GF-D8 (cell line): ENCODE measurements at places on chromosomes 11 and 22.
A peak's percentile ranks its signal among the peaks of the same experiment; 100 is the strongest.

GRCh38 chr11:46983598-46983997 lies 47.0 kb downstream of the CSTPP1 start:
- DNase-seq = no peak

GRCh38 chr11:128765571-128766549 lies 72.0 kb downstream of the FLI1 start:
- DNase-seq = no peak

GRCh38 chr22:40235308-40235707 lies 57.6 kb downstream of the TNRC6B start:
- no peak for DNase-seq

- peak; percentile 52 for DNase-seq
These were observed 48.2 kb downstream of the MORC2 start for GRCh38 chr22:30920407-30920806.

DNA sequence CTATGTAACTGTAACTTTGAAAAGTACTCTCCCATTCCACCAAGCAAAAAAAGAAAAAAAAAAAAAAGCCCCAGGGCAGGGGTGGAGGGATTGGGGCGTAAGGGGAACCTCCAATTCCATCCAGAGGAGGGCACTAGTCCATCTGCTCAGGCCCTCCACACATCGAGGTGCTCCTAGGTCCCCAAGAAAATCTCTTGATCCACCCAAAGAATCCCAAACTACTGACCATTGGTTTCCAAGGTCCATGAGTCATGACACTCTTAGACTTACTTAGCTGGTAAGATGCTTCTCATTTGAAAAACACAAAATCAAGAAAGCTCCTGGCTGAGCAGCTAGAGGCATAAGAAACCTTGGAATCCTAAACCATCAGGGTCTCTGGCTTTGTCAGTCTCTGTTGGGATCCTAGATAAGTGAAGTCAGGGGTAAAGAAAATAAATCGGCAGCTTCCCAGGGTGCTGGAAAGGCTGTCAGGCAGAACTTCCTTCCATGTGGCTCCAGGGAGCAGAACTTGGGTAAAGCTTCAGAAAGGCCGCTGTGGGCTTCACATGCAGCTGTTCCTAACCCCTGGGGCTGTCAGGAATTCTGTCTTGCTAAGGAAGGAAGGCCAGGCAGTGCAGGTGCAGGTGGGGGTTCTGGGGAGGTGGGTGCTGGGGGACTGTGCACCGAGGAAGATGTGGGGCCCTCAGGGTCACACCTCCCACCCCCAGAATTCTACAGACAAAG lies 49.4 kb upstream of the ADA2 start:
- no peak for DNase-seq

GRCh38 chr22:21622011-21622918 lies 7.6 kb downstream of the YDJC start:
- DNase-seq = no peak

- no peak for DNase-seq
These were observed 32.8 kb upstream of the HMOX1 start for GRCh38 chr22:35348026-35348590.

GRCh38 chr11:109864151-109864661 lies 229.0 kb upstream of the ZC3H12C start:
- no peak for DNase-seq

- DNase-seq = no peak
These were observed at the start of gene MUC15 for GRCh38 chr11:26571861-26572654. Gene MUC15, minus strand, starts transcription at chr11:26572263. Its CDS starts 5,169 bp downstream, at chr11:26567094.

- no peak for DNase-seq
These were observed 7.2 kb upstream of the ELMOD1 start for GRCh38 chr11:107583629-107584195.

DNA sequence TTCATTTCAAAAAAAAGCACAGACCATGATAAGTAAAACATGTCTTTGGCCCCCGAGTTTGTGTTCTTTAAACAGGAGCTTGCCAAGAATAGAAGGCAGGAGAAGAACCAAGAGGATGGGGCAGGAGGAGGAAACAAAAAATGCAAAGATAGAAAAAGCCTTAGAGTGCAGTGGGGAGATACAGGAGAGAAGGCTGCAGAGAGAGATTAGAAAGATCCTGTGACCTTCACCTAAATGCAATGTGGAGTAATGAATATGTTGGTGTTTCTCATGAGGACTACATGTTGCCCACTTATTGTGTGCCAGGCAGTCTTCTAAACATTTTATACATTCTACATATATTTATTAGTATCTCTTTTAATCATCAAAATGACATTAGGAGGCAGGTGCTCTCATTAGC lies 2.3 kb upstream of the APLNR start:
- no peak for DNase-seq

DNA sequence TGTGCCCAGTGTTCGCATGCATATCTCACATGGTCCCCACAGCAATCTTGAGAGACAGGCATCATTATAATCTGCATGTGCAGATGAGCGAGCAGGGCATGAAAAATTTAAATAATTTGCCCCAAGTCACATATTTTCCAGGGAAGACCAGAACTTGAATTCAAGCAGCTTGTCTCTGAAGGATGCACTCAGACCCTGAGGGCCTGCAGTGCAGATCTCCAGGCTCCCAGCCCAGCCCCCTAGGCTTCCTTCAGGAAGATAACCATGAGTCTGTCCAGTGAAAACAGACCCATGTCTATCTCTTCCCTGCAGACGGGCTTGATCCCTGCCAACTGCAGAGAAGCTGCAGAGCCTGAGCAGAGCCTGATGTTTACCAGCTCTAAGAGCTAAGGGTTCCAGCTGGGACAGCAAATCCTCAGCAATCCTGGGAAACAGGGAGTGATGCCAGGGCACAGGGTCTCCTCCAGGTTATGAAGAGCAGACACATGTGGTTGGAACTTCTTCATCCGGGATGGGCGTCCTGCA lies 55.1 kb downstream of the NAV2 start:
- no peak for DNase-seq

DNA sequence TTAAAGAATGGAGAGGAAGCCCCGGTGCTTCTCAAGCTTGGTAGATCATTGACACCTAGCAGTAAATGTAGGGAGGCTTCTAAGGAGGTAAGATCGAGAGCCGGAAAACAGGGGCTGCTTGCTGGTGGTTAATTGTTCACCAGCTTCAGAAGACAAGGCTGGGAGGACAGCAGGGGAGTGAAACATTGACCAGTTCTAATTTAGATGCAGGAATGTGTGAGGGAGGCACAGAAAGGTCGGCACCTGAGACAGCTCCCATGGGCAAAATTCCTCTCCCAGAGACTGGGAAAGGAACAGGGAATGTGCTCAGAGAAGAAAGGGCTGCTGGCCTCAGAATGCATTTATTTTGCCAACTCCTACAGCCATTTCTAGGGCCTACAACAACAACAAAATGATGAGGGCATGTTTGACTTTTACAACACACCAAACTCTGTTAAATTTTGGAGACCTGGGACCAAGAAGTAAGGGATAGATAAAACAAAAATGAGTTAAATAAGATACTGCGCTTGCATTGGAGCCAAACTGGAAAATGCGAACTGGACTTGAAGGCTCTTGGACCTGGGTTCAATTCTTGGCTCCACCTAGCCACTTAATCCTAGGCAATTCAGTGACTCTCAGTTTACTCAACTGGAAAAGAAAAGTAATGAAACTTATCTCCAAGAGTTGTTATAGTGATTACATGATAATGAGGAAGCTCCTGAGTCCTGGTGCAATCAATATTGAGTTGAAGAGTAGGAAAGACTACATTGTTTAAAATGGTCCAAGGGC lies 31.0 kb downstream of the FZD4 start:
- no peak for DNase-seq

- DNase-seq = no peak
These were observed 121.2 kb downstream of the IGLL1 start for GRCh38 chr22:23458663-23459541.

DNA sequence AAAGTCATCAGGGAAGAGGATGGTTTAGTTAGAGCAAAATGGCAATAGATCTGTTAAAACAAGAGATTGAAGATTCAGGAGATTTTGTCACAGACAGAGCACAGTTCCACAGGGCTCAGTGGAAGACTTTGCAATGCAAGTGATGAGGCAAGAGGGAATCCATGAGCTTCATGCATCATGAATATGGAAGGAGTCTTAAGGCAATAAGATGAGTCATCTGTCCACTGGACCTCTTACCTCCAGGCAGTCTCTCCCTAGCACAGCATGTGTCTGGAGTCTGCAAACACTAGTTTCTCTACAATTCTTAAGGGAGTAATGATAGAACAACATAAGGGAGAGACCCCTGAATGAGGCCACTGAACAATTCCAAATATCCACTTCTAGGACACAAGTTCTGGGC lies 245.7 kb downstream of the NXPE2 start:
- DNase-seq = no peak

- no peak for DNase-seq
These were observed 37.9 kb upstream of the LMO1 start for GRCh38 chr11:8301622-8302021.

DNA sequence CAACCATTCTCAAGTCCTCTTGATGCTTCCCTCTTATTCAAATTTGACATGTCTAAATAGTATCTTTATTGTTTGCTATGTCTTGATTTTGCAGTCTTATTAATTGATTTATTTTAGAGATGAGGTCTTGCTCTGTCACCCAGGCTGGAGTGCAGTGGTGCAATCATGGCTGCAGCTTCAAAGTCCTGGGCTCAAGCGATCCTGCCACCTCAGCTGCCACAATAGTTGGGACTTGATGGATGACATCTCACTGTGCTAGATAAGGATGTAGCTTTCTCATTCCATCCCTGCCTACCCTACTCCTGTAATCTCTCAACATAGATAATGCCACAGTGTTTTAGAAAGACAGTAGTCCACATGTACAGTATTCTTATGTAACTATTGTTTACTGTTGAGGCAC lies 7.5 kb upstream of the SPTY2D1 start:
- DNase-seq = no peak

DNA sequence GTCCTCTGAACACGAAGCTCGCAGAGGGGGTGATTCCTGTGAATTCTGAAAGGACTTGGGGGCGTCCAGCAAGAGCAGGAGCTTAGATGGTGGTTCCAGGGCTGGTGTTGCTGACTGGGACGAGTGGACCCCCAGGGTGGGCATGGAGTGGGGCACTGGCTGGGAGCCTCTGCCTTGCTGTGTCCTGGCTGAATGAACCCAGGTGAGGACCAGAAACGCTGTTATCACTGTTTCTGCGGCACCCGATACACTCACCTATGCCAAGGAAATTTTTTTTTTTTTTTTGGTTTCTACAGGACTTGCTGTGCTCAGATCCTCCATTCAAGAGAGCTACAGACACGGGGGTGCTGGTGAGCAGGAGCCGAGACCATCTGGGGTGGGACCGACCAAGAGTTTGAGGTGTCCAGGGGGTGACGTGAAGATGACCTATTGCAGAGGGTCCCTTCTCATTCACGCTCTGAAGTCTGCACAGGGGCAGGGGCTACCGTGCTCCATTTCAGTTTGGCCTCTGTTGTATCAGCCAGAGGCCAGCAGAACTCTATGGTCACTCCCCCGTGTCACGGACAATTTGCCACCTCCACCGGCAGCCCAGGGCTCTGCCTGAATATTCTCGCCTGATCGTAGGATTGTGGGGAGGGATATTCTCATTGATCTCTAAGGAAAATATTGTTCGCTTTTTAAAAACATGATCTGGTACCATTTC lies 3.6 kb downstream of the SMIM38 start:
- no peak for DNase-seq

DNA sequence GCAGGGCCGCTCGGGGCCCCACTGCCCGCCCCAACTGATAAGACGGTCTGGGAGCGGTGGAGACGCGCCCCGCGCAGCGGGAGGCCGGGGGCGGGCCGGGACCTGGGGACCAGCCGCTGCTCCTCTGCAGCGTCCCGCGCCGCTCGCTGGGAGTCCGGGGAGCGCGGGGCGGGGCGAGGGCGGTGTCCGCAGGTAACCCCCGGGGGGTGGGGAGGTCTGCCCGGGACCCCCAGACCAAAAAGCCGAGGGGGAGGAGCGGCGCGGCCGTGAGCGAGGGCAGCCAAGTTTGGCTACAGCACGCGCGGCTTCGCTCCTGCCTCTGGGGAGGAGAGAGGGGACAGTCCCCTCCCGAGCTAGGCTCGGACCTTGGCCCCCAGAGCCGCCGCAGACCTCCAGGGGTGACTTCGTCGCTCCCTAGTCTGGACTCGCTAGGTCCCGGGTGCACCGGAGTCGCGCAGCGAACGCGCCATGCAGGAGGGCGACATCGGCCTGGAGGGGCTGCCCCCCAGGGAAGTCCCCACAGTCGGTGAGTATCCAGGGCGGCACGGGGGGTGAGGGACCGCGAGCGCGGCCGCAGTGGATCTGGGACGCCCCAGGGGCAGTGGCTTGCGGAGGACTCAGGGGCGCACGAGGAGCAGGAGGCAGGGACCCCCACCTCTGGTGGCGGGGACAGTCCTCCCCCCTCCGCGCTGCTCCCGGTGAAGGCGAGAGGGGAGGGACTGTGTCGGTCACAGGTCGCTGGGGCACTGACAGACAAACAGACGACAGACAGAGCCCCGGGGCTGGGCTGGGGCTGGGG lies 92.3 kb upstream of the ANO1 start:
- no peak for DNase-seq

DNA sequence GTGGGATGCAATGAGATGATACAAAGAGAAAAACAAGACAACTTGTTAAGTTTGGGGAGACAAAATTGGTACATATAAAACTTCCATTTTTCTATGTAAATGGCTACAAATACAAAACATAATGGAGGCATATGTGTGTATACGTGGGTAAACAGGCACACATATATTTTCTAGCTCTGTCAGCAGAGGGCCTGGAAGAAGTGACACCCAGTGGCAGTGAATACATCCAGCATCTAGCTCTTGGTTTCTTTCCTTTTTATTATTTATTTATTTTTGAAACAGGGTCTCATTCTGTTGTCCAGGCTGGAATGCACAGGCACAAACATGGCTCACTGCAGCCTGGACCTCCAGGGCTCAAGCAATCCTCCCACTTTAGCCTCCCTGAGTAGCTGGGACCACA lies 5.0 kb upstream of the RASL10A start:
- no peak for DNase-seq

DNA sequence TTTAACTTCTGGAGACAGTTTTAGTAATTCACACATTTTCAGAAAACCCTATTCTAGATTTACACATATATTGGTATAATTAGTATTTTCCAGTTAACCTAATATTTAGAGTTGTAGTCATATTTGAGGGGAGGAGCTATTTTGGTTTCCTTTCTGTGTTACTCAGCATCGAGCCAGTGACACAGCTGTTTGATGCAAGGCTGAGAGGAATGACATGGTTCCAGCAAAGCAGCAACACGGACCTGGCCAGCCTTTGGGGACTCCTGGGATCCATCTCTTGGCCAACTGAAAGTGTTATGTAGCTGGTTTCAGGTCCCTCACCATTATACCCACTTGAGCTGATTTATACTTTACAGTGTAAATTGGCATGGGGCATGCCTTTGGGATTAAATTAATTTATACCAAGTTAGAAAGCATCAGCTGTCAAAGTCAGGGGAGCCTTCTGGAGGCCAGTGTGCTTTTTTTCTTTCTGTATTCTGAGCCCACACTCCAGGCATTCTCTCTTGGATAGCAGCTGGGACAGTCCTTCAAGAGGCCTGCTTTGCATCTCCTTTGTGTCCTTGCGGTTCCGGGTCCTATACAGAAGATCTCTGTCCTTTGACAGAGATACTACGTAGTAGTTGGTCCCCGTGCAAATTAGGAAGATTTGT lies 91.3 kb upstream of the SLC25A18 start:
- no peak for DNase-seq

DNA sequence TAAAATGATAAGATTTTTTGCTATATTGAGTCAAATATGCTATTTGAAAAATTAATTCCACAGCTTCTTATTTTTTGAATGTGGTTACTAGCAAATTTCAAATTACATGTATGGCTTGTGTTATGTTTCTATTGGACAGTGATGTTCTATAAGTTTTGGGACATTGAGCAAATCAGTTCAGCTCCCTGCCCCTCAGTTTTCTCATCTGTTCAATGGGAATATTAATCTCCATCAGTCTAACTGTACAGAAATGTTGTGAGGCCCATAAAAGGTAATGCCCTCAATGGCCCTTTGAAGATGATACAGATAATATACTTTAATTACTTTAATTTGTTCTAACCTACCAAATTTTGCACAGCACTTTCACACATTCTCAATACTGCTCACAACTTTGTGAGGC lies 15.2 kb downstream of the WT1 start:
- DNase-seq = no peak
